Fibroblast of the conjunctiva (primary cell): ENCODE measurements at places on chromosomes 2 and 18.

DNA sequence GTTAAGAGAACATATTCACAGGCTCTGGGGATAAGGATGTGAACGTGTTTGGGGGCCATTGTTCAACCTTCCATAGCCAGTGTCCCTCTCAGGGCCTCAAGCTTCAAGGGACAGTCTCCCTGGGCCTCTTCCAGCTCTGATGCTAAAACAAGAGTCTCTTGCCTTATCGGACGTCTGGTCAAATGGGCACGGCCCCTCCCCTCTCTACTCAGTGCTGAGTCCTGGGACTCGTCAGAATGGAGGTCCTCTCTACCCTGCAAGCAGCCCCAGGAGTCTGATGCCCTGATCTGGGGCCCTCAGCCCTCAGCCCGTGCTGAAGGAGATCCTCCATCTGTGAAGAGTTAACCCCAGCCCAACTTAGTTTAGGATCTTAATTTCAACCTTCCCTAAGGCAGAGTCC is 198.2 kb downstream of the ZFP36L2 start:
- no peak for DNase-seq

GRCh38 chr18:1017227-1018058 is 112.8 kb downstream of the ADCYAP1 start:
- DNase-seq, result no peak

DNA sequence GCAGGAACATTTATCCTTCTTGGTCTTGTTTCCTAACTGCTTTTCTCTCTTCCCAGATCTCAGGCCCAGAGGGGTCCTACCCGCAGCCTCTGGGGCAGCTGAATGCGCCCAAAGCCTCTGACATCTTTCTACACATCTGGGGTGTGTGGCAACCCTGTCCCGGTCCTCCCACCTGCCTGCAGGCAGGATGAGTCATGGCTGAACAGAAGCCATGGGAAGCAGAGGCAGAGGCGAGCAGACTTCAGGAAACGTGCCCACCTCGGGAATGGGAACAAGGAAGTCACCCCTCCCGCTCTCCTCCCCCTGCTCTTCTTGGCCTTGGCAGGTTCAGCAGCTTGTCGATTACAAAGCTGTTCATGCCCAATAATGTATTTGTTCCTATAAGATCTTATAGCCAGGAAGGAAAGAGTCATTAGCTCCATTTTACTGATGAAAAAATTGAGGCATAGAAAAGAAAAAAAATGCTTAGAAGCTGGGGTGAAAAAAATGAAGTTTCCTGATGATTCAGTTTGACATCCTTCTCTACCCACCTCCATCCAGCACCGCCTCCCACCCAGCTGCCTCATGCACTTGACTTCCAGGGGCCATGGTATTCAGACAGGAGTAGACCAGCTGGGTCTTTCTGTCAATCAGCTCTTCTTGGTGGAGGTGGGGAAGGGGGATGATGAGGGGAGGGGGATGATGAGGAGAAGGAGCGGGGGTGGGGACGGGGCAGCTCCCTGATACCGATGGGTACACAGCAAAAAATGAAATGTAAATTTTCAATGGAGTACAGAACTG is 10.4 kb upstream of the KCNF1 start:
- no peak for DNase-seq

GRCh38 chr2:175947073-175947472 is 55.0 kb downstream of the LNPK start:
- DNase-seq, result no peak

DNA sequence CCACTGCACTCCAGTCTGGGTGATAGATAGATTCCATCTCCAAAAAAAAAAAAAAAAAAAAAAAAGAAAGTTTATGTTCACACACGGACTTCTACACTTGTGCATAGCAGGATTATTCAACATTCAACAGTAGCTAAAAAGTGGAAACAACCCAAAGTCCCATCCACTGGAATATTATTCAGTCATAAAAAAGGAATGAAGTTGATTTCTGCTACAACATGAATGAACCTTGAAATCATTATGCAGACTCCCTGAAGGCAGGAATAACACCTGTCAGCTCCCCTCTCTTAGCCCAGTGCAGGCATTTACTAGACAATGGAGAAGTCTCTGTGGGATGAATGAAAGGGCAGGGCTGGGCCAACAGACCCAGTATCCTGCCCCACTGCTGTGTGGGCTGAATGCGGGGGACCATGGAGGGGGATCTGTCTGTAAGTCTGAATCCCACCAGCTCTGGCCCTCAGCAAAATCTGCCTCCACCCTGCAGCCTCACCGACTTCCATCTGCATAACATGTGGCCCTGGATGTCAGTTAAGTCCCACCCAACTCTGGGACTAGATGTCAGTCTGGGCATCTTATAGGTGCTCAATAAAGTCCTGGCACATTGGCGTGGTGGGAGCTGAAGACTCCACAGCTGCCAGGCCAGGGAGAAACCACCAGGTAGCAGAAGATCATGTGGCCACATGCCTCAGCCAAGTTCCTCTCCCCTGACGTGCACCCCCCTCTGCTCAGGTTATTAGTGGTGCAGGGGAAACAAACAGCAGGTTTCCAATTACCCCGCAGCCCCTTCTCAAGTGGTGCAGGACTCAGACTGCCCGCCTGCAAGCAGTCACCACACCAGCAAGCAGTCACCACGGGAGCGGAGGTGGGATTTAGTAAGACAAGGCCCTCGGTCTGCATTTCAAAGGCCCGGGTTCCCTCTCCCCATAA is 8.9 kb downstream of the ZFP36L2 start:
- DNase-seq, result no peak

DNA sequence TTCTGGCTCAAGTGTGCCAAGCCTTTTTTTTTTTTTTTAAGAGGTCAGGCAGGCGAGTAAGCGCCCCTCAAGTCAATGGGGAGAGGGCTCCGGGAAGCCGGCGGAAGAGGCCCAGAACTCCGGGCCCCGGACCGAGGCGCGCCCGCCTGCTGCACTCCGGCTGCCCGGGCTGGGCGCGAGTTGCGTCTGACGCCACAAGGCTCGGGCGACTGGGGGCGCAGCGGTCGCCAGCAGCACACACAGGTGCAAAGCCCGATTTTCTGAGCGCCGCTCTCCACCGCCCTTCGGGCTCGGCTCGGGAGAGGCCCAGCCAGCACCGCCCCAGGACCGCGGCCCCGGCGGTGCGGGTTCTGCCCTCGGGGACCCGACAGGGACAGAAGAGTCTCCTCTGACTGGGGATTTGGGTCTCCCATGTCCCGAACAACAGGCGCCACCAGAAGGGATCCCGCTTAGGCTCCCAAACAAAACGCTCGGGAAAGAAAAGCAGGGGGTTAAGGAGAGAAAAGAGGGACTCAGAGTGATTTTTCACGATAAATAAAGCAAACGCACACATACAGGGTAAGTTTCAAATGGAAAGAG is 787 bp downstream of the ERBB4 start:
- no peak for DNase-seq

DNA sequence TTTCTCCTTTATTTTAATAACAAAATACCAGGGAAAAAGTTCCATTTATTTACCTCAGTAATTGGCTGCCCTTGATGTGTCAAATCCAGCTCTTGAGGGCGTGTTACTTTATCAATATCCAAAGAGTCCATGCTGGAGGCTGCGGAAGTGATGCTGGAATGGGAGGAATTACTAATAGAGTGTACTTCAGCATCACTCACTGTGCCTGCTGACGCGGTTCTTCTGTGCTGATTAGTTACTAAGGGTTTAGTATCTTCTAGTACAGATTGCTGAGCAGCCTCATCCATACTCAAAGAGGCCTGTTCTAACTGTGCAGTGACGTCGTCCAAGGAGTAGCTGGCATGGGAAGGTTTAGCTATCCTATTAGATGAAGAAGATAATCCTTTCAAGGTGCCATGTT is 45.6 kb downstream of the RAPH1 start:
- DNase-seq, result no peak

DNA sequence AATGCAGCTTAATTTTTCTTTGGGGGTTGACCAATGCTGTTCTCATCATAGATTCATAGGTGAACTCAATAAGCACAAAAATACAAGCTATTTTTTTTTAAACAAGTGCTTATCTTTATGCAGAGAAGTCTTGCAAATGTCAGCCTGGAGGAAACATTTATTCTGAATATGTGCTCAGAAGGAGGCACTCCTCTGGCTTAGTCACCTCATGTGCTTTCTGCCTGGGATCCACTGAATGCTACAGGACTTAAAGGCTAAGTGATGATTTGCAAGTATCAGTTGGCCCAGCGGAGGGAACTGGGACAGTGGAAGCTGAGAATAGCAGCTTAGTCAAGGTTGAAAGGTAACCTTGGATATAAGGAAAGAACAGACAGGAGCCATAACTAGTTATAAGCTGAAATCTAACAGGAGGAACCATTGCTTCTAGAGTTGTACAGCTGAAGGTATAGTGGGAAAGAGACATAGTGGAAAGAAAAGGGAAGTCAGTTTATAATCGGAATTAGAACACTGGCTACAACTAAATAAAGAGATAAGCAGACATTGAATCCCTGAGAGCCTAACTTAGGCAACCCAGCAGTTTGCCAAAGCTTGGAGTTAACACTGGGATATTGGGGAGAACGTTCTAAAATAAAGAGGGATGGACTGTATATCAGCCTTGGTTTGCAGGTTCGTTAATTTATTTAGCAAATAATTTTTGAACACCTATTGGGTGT is 488.7 kb downstream of the SUCLG1 start:
- no peak for DNase-seq

GRCh38 chr2:8022908-8023640 is 658.8 kb upstream of the ID2 start:
- no peak for DNase-seq
